ENCODE measurements at places on chromosomes 13 and 19.

DNA sequence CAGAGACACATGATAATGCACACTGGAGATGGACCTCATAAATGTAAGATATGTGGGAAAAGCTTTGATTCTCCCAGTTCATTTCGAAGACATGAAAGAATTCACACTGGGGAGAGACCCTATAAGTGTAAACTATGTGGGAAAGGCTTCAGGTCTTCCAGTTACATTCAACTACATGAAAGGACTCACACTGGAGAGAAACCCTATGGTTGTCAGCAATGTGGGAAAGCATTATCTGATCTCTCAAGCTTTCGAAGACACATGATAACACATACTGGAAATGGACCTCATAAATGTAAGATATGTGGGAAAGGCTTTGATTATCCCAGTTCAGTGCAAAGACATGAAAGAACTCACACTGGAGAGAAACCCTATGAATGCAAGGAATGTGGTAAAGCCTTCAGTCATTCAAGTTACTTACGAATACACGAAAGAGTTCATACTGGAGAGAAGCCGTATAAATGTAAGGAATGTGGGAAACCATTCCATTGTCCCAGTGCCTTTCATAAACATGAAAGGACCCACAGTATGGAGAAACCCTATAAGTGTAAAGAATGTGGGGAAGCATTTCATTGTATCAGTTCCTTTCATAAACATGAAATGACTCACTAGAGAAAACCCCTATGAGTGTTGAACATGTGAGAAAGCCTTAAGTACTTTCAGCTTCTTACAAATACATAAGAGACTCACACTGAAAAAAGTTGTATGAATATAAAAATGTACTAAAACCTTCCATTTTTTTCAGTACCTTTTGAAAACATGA, 14.7 kb downstream of the ZNF441 start:
- no peak for DNase-seq

- DNase-seq: no peak
Measured at GRCh38 chr13:113964251-113964995, 9.5 kb downstream of the C13orf46 start.

GRCh38 chr13:98576200-98576945, 534 bp downstream of the STK24 start:
- DNase-seq: no peak

- no peak for DNase-seq
Measured at GRCh38 chr13:92836171-92836570, 390.4 kb upstream of the GPC6 start.
